Stimulated activated CD4-positive, alpha-beta T cell treated with anti-CD3 and anti-CD28 coated beads, TNF-alpha, amount 100 ng/mL, for 4 hours (primary cell): ENCODE measurements at places on chromosomes 16 and 17.

- no peak for DNase-seq
Observed at GRCh38 chr17:9173386-9173983, 152.2 kb downstream of the NTN1 start.

DNA sequence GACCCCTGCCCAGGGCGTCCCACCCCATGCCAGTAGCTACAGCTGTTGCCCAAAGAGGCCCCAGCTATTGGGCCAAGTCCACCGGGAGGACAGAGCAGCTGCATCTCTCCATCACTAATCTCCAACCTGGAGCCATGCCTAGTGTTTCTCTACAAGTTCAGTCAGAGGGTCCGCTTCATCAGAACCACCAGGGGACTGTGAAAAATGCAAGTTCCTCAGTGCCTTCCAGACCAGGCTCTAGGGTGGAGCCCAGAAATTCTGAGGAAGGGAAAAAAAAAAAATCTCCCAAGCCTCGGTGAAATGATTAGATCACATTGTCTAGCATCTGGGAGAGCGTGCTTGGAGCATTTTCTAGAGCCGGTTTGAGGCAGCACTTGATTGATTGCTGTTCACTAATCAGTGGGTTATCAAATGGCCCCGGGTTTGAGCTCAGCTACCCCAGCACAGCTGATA is 22.4 kb upstream of the HERPUD1 start:
- no peak for DNase-seq

GRCh38 chr17:64332502-64332901 is 58.2 kb downstream of the PECAM1 start:
- DNase-seq, result no peak

DNA sequence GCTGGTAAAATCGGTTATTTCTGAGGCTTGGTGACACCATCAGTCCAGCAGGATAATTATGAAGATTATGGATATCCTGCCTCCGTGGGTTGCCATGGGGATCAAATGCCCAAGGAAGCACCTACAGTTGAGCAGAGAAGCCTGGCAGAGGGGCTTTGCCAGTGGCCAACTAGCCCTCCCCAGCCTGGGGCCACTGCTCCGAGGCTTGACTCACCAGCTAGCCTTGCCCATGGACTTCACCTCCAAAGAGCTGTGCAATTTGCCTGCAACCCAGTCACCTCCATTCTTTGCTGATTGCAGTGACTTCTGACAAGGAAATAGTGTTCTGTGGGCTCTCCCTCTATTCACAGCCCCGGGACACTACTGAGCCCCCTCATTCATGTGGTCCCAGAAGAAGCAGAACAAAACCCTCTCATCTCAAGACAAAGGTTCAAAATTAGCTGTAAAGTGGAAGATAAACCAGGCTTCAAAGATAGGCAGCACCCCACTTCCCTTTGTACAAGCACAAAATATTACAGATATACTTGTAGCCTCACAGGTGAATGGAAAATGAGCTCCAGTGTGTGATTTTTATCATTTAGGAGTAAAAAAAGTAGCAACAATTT is 1.6 kb downstream of the PECAM1 start:
- no peak for DNase-seq

- no peak for DNase-seq
Observed at GRCh38 chr16:84780544-84781376, 39.0 kb upstream of the CRISPLD2 start.

DNA sequence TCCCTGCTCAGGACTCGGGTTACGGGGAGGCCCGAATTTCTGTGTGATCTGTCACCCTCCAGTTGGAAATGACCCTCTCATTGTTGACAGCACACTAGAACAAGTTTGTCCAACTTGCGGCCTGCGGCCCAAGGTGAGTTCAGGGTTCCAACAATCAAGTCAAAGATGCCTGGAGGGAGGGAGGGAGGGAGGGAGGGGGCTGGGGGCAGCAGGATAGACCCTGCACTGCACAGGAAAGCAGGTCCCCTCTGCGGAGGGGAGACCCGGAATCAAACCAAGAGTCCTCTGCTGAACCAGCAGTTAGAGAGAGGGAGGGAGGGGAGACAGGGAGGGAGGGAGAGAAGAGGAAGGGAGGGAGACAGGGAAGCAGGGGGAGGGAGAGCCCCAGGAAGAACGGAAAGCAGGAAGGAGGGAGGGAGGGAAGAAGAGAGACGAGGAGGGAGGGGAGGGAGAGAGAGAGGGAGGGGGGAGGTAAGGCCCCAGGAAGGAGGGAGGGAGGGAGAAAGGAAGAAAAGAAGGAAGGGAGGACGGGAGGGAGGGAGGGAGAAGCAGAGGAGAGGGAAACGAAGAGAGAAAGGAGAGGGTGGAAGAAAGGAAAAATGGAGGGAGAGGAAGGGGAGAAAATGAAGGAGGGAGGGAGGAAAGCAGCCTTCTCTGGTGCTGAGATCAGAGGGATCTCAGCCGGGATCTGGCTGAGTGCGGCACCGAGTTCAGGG is 96.7 kb upstream of the CDH5 start:
- no peak for DNase-seq

DNA sequence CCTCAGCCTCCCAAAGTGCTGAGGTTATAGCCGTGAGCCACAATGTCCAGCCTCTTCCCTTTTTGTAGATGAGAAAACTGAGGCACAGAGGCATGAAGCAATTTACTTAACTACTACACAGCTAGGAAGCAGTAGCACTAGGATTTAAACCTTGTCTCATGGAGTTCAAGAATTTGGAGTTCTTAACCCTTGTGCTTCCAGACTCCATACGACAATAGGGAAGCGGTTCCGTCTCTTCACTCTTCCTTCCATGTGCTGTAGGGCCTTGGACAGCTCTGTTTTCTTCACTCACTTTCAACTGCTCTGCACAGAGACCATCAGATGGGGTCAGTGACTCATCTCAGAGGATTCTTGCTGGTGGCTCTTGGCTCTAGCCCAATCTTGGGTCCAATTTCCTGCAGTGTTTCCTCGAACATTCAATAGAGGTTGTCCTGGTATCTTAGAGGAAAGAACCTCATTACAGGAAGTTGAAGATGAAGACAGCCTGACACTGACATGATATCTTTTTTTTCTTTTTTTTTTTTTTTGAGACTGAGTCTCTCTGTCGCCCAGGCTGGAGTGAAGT is 19.3 kb downstream of the ITGAL start:
- no peak for DNase-seq
